ENCODE measurements at places on chromosomes 2 and 18.

GRCh38 chr2:84857566-84857965, 23.3 kb downstream of the TRABD2A start:
- DNase-seq, result no peak

DNA sequence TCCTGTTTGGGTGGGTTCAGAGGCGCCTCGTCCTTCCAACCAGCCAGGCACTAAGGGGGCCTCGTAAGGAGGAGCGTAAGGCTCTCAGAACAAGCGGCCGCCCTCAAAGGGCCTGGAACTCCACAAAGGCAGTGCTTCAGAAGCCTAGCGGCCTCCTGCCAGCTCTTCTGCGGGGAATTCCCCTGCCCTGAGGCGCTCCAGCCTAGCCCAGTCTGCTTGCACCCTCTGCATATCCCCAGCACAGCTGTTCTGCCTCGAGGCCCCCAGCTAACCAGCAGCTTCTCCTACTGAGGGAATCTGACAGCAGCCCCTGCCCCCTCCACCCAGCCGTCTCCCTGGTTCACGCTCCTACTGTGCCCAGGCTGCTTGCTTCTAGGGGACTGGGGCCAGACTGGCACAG, 265.9 kb downstream of the TFCP2L1 start:
- no peak for DNase-seq

DNA sequence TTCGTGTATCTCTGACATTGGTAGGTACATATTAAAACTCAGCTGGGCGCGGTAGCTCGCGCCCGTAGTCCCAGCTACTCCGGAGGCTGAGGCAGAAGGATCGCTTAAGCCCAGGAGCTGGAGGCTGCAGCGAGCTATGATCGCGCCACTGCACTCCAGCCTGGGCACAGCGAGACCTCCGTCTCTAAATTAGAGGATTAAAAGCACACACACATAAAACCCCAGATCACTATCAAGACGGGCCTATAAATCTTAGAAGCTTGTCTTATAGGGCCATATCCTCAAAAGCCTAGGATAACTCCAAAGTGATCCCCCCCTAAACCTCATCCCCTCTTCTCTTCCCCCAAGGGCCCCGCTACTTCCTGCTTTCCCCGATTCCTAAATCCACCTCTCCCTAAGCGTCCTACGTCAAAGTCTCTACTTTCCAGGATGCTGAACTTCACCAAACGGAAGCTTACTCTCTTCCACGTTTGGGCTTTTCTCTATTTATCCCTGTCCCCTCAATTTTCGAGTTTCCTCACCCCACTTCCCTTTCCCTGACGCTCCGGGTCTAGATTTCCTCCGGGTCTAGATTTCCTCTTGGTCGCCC, 707 bp downstream of the KRCC1 start:
- DNase-seq, result no peak

DNA sequence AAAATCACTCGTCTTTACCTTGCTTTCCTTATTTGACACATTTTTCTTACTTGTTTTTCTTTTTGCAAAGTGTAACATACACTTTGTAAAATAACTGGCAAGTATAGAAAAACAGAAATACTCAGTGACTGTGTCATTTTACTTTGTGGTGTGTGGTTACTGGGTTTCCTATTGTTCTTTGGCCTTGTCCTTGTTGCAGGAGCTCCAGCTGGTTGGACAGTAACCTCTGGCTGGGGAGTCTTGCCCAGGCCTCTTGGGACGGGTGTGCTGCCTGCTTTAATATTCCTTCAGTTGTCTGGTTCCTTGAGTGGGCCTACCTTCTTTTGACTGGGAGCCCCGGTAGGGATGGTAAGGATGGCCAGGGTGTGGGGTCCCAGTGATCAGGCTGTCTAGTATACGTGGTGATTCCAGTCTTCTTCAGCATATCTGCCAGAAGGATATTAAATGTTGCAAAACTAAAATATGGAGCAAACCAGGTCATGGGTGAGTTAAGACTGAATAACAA, 53.8 kb downstream of the RNF144A start:
- no peak for DNase-seq

DNA sequence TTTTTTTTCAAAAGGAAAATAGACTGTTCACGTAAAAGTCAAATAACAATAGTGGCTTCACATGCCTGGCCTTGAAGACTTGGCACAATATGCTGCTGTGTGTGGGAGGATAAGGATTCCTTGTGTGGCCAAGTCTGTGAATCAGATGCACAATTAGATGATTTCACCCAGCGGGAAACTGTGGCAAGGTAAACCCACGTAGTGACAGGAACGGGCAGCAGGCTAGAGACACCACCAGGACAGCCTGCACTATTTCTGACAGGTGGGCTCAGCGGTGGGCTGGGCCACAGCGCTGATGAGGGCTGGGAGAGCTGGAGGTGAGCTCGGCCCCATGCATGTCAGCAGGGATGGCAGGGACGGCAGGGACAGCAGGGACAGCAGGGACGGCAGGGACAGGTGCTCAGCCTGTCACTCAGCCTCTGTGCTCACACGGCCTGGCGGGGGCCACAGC, 21.6 kb downstream of the SNORC start:
- DNase-seq, result no peak

- no peak for DNase-seq
Observed at GRCh38 chr2:73415906-73416305, 30.3 kb downstream of the ALMS1 start.

DNA sequence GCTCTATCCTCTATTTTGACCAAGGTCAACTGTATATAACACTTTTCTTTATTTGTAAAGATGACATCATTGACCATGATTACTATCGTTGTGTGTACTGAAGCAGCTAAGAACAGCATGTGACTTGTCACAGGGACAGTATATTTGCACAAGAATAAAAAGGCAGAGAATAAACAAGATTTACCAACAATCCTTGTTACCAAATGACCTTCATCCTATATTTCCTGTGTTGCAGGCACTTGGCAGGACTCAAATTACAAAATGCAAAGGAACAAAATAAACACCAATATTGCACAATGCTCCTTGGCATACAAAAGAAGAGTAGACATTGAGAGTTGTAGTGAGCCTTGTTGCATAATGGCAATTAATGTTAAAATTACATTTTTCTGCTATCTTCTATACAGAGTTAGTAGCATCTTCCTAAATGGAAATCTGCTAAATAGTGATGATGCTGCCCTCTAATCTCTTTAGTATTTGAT, 61.8 kb downstream of the RFTN2 start:
- no peak for DNase-seq

DNA sequence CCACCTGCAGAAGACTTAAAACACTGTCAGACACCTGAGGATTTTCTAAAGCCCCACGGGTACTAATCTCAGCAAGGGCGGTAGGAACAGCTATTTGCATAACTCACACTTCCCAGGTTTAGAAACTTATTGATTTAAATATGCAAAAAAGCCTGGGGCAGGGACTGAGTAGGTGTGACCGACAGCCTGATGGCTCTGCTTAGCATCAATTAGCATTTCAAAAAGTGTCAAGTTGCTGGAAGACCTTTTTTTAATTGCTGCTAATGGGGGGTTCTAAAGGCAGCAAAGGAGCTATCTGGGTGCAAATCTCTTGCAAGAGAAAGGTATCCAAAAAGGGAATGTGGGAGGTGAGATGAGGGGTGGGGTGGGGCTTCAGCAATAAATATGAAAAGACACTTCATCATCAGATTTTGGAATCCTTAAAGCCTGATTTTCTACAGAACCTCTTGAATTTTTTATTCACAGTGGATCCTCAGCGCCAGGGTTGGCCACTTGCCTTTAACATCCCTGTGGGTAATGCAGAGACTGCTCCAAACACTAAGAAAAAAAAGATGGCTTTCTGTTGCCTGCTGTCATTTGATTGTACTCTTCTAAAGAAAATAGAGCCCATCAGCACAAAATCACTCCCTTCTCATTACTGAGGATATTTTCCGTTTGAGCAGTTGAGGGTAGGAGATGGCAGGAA, 121.1 kb upstream of the RMP24 start:
- no peak for DNase-seq

DNA sequence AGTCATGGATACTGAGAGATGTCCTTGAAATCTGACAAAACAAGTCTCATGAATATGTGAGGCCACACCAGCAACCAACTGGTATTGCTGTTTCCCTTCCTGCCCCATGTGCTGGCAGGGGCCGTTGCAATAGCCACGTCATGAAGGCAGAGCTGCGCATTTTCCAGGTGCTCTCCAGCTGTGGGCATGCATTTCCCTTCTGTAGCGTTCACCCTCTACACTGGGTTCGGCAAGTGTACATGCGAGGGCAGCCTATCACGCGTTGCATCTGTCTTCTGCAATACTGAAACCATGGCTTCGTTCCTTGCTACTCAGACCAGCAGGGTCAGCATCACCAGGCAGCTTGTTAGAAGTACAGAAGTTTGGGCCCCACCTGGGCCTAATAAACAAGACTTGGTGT, 17.4 kb downstream of the ARL4C start:
- no peak for DNase-seq

DNA sequence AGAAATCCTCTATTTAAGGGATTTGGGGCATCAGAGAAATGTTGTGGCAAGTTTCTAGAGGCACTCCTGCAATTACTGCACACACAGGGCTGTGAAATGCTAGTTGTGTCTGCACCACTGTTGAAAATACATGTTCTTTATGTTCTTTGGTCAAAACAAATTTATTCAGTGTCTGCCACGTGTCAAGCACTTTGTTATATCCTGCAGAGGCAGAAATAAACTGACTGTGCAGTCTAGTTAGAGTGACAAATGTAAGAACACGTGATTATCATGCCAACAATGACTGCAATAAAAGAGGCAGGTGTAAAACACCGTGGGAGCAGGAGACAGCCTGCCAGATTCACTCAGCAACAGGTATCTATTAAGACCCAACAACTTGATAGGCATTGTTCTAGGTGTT, 423.3 kb downstream of the LRP1B start:
- no peak for DNase-seq

- no peak for DNase-seq
Observed at GRCh38 chr2:238505119-238505891, 78.6 kb downstream of the ASB1 start.

DNA sequence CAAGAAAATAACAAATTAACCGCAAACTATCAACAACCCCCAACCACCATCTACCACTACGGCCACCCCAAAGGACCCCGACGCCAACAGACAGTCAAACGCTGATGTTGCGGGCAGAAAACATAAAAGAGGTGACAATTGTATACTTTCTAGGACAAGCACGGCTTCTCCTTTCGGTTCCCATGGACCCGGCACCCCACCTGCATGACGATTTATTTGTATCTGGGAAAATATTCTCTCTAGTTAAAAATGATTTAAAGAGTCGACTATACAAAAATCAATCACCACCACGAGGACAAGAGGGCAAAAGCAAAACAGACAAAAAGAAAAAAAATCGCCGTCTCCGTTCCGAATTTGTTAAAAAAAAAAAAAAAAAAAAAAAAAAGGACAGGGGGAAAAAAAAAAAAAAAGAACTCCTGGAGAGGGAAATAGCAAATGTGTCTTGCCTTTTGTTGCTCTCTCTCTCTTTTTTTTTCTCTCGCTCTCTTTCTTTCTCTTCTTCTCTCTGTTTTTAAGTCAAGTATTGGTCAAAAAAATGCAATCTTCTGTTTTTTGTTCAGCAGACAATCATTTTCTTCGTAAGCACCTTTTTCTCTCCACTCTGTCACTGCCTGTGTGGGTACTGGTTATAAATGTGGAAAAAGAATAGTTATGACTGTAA, 3.6 kb downstream of the SIX3 start:
- no peak for DNase-seq

GRCh38 chr2:120731175-120731574, 4.5 kb upstream of the GLI2 start:
- DNase-seq, result no peak

- no peak for DNase-seq
Observed at GRCh38 chr2:33058716-33059470, 112.1 kb downstream of the LTBP1 start.

- no peak for DNase-seq
Observed at GRCh38 chr18:10317864-10318690, 136.4 kb upstream of the APCDD1 start.

GRCh38 chr2:15169326-15170069, 391.6 kb downstream of the NBAS start:
- DNase-seq, result no peak

DNA sequence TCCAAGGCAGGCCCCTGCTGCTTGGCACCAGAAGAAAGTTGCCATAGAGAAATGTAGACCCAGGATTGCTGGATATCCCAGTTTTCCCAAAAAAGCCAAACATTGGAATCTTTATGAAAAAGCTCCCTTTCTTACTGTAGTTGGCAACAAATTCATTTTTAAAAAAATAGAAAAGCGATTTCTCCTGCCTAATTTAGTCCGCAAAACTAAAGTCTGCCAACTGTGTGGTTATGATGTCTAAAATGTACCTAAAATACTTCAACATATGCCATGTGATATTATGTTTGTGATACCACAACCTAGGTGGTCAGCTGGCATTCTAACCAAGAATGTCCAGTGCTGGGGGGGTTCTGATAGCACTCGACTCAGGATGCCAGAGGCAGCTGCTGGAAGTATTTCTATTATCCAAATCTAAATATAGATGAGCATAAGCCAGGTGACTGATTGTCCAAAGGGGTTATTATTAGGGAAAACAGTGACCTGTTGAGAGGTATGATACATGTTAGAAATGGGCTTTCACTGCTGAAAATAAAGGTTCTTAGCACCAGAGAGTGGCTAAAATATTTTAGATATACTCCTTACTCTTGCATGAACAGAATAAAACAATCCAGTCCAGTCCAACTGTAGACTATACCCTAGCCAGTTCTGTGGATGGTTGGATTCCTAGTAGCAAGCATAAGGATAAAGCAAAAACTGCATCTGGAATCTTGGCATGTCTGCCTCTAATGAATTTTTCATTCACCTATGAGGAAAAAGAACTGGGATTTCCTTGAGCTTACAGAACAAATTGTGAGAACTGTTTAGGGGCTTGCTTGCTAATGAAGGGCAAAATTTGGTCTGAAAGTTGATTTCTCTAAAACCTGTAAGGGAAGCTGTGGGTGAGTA, 101.7 kb downstream of the STK39 start:
- no peak for DNase-seq

- no peak for DNase-seq
Observed at GRCh38 chr2:69589973-69590652, 53.4 kb downstream of the AAK1 start.

GRCh38 chr2:68396093-68396492, 31.0 kb downstream of the PLEK start:
- no peak for DNase-seq

DNA sequence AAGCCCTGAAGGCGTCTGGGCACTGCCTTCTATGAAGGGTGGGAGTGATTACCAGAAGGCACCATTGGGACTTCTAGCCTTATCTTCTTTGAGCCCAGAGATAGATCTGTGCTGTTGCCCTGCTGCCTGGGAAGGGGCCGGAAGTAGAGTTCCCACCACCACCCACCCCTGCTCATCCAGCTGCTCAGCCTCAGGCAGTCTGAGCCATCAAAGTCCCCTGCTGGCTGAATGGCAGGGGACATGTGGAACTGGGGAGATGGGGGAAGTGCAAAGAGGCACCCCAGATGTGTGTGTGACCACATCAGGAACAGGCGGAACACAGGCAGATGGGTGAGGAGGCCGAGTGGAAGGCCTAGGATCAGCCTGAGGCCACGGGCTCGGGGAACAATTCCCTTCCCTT, 3.3 kb upstream of the WNT10A start:
- no peak for DNase-seq

GRCh38 chr2:157181234-157181633, 76.3 kb upstream of the GALNT5 start:
- no peak for DNase-seq

- DNase-seq, result no peak
Observed at GRCh38 chr2:6800553-6800952, 65.2 kb downstream of the CMPK2 start.

- DNase-seq, result peak; percentile 52
Observed at GRCh38 chr18:45449418-45450227, 165.7 kb upstream of the SLC14A2 start.

- peak; percentile 66 for DNase-seq
Observed at GRCh38 chr2:43032213-43033015, 194.0 kb downstream of the ZFP36L2 start.
